ENCODE measurements at places on chromosomes 6 and 20.

DNA sequence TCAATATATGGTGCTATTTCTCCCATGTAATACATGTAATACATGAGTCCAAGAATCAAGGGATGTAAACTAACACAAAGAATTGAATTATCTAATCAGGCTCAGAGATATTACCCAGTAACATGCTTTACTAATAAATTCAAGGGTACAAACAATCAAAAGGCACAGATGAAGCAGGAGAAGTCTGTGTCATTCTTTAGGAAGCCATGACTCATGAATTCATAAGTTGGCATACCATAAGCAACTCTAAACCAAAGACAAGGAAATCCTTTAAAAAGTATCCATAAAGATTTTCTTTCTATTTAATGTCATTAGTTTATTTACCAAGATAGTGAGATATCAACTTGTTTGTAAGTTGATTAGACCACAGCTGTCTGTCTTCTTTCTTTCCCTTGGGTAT lies 446.0 kb upstream of the IMPG1 start:
- no peak for DNase-seq

DNA sequence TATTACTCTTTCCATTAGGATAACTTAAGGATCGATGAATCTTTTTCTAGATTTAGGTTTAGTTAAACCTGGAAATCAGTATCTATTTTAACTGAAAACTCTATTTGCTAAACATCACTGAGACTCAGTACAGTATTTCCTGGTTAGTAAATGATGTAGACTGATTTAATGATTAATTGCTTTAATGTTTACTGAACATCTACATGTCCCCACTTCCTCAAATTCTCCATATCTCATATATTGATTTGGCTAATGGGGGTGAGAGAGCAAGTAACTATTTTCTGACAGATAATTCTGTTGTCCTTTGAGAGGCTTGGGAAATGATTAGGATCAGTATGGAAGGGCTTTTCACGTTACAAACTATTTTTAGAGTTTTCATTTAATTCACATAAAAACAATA lies 10.3 kb downstream of the MKKS start:
- DNase-seq: no peak

GRCh38 chr6:80143419-80143937 lies 37.0 kb downstream of the BCKDHB start:
- peak; percentile 2 for DNase-seq

- DNase-seq: no peak
These were observed 107.8 kb downstream of the COL19A1 start for GRCh38 chr6:69974193-69974592.

GRCh38 chr6:13761361-13762036 lies 49.9 kb upstream of the RANBP9 start:
- DNase-seq: no peak

DNA sequence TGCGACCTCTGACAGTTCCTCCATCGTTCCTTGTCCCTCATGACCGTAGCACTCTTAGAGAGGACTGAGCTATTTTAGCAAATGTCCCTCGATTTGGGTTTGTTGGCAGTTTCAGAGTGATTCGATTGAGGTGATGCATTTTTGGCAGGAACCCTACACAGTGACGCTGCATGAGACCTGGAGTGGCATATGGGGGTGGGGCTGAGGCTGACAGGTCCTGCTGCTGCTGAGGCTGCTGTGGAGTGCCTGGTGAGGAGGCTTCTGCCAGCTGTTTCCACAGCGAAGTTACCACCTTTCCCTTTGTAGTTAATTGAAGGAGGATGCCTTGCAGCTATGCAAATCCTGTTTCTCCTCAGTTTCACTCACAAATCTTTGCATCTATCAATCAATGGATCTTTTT lies 19.8 kb downstream of the PXDC1 start:
- DNase-seq: no peak

- DNase-seq: no peak
These were observed 123.1 kb downstream of the CDKAL1 start for GRCh38 chr6:20657274-20657800.

DNA sequence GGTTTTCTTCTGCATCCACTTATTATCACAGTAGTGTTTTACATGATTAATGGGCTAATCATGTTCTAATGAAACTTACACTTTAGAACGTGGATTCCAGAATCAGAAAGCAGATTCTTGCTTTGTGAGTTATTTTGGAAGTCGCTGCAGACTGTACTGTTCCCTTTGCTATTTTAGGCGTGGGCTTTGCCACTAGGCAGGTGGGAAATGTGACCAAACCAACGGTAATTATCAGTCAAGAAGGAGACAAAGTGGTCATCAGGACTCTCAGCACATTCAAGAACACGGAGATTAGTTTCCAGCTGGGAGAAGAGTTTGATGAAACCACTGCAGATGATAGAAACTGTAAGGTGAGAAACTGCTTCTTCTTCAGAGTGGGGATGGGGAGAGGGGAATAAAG lies 598 bp downstream of the FABP7 start:
- no peak for DNase-seq

- DNase-seq: no peak
These were observed 32.7 kb upstream of the COL21A1 start for GRCh38 chr6:56280126-56280525.

GRCh38 chr20:57589728-57590484 lies 29.0 kb downstream of the PCK1 start:
- DNase-seq: no peak

- no peak for DNase-seq
These were observed 11.8 kb downstream of the FAM110A start for GRCh38 chr20:845226-845868.

DNA sequence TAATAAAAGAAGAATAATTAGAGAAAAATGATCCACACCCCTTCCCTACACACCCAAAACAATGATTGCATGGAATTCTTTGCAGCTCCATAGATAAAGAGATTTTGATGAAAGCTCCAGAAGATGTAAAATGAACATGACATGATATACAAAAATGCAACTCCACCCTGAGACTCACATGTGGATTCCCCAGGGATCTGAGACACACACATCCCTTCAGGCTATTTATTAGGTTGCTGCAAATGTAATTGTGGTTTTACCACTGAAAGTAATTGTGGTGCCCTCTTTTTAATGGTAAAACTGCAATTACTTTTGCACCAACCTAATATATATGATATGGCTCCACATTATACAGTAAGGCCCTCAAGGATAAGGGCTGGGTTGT lies 40.4 kb upstream of the TBC1D7 start:
- no peak for DNase-seq

DNA sequence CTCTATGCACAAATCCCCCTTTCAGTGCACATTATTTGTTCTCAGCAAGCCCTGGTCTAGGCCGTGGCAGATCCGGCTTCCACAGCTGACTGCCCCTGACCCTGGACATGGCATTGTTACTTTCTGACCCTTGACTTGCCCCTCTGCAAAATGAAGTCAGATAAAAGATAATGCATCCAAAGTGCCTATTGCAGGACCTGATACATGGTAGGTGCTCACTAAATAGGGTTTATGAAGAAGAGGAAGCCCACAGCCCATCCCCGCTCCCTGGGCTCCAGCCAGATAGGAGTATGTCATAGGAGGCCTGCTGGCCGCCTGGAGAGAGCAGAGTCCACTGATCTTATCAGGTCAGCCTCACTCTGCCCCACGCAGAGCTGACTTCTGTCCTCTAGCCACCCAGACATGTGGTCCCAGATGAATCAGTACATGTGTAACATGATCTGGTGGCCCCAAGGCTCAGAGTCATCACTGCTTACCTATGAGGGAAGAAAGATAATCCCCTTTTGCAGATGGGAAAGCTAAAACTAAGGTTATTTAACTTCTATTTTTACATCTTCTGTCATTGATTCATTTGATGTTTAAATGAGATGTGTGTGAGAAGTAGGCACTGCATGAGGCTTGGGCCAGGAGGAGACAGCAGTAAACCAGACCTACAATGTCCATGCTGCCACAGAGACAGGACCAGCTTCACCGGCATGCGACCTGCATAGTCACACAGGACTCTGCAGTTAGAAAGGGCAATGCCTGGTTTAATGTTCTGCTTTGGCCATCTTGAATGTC lies 20.4 kb downstream of the MAFB start:
- DNase-seq: no peak

DNA sequence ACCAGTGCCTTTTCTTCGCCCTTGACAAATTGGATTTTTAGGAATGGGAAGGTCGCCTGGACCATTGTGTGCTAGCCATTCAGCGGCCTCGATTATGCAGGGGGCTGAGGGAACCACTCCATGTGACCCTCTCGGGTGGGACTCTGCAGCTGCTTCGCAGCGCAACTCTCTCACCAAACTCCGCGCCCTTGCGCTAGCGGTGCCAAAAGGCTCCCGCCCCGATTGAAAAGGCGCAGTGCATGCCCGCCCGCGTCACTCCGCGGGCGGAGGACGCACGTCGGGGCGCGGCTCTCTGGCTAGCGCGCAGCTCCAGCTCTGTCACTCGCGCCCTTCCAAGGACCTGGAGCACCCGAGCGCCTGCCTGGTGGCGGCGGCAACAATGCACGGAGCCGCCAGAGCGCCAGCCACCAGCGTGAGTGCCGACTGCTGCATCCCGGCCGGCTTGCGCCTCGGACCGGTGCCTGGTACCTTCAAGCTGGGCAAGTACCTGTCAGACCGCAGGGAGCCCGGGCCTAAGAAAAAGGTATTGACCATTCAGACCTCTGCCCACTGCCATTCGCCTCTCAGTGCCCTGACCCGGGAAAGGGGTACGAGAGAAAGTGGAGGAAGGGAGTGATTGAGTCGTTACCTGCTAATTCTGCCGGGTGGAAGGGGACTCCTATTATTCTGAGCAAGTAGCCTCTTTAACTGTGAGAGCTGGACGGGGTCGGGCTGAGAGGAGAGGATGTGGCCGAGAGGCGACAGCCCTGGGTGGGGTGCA lies at the start of gene PRDM13:
Gene PRDM13, plus strand, starts transcription at position 178 of the 760 bp plus-strand sequence. Its CDS starts 202 bp downstream, at position 380.
- no peak for DNase-seq

- DNase-seq: no peak
These were observed 6.0 kb upstream of the QKI start for GRCh38 chr6:163408352-163408991.

Data from anterior cingulate cortex (tissue), 58 donors.